Eye (tissue), 1 donor: ENCODE measurements at places on chromosomes 2 and 18.

- no peak for DNase-seq
These were observed 23.1 kb downstream of the PRPF40A start for GRCh38 chr2:152694161-152694661.

DNA sequence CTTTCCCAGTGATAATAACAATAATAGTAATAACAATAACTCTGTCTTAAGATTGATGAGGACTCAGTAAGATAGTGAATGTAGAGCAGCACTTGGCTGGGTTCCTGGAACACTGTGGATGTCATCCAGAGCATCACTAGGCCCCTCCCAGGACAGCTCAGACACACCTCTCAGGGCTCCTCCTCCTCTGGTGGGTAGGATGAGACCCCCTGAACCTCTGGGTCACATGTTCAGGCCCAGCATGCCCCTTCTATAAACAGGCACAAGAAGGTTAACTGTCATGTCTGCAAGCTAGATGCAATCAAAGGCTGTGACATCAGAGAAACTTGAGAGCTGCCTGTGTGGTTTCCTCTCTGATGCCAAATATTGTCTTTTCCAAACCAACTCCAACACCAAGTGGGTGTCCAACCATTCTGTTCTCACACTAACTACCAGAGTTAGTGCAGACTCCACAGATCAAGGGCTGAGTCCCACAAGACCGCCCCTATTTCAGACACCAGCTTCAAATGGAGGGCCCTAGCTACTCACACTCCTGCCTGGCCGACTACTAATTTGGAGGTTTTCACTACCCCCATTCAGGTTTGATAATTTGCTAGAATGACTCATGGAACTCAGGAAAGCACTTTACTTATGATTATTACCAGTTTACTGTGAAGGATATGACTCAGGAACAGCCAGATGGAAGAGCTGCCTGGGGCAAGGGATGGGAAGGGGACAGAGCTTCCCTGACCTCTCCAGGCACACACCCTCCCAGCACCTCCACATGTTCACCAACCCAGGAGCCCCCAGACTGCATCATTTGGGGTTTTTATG, 46.4 kb upstream of the BZW1 start:
- no peak for DNase-seq

GRCh38 chr2:65562890-65563289, 130.5 kb upstream of the SPRED2 start:
- no peak for DNase-seq

DNA sequence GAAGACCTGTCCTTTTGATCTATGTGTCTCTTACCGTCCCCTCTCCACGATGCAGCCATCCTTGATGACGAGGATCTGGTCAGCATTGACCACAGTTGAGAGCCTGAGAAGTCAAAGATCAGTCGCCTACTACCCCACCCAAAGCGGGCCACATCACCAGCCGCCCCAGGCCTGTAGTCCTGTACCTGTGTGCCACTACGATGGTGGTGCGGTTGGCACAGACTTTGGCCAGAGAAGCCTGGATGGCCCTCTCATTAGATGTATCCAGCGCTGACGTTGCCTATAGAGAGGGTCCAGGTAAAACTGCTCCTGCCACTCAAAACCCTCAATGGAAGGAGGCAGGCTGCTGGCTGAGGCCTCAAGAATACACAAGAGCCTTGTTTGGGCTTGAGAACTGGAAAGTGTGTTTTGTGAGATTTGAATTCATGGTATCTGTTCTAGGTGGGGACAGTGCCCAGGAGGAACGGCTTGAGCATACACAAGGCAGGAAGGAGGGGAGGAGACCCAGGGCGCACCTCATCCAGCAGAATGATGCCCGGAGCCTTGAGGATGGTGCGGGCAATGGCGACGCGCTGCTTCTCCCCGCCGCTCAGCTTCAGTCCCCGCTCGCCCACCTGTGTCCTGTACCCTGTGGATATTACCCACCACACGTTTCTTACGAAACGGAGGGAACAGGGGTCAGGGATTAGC, 3.8 kb downstream of the ZFAND2B start:
- no peak for DNase-seq

DNA sequence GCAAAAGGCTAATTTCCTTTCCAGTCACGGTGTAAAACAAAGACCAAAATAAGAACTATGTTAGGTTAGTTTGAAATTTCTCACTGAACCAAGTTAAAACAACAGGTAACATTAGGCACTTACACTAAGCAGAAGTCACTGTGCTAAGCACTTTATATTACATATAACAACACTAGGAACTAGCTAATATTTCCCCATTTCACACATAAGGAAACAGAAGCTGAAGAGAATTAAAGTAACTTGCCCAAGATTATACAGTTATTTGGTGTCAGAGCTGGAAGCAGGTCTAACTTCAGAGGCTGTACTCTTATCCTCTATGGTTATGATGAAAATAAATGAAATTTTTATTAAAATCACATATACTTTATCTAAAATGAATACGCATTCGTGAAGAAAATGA, 5.9 kb downstream of the ITSN2 start:
- DNase-seq: no peak

DNA sequence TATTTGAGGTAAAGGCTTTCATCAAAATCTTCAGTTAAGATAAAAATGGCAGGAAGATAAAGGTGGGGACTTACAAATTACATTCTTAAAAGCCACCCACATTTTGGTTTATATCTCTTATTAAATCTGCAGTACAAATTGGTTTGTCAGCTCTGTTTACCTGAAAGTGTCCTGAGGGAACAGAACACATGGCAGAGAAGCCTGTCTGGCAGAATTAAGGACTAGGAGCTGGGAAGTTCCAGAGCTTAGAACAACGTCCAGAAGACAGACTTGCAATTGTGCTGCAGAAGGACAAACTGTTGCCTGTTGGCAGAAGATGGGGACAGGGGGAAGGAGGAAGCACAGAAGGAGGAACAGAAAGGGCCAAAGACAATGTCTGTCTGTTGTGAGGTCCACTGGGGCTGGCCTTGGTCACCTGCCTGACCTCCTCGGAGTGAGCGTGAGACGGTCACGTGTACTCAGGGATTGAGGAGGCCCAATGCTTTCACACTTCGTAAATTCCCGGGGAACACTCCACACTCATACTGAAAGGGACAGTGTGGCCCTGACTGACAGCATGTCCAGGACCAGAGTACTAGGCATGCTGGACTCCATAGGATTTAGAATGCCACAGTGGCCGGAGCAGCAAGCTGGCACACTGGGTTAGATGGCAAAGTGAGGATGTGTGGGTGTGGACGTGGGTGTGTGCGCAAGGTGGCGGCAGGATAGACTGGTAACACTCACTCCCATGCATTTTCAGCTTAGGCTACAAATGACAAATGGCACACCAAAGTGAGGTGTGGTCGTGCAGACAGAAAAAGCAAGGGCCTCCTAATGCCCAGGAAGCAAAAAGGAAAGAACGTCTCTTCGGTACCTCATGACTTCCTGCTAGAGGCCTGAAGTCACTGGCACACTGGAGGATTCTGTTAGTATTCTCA, 210.9 kb upstream of the REV1 start:
- DNase-seq: no peak

GRCh38 chr18:6370886-6371635, 43.6 kb downstream of the L3MBTL4 start:
- no peak for DNase-seq

DNA sequence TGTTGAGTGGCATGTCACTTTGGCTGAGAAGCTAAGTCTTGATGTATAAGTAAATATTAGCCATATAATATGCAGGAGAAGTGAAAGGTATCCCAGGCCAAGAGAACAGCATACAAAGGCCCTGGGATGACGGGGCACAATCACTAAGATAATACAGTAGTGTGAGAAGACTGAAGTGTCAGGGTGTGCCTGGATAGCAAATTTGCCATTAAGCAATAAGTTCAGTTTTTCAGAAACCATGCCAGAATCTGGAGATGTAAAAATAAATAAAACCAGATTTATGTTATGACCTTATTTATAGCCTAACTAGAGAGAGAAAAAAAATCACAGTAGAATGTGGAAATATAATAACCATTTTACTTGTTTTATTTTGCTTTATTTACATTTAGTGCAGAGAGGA, 1858.7 kb upstream of the CELF4 start:
- DNase-seq: no peak

- DNase-seq: no peak
These were observed 32.8 kb downstream of the SOWAHC start for GRCh38 chr2:109646961-109647360.

DNA sequence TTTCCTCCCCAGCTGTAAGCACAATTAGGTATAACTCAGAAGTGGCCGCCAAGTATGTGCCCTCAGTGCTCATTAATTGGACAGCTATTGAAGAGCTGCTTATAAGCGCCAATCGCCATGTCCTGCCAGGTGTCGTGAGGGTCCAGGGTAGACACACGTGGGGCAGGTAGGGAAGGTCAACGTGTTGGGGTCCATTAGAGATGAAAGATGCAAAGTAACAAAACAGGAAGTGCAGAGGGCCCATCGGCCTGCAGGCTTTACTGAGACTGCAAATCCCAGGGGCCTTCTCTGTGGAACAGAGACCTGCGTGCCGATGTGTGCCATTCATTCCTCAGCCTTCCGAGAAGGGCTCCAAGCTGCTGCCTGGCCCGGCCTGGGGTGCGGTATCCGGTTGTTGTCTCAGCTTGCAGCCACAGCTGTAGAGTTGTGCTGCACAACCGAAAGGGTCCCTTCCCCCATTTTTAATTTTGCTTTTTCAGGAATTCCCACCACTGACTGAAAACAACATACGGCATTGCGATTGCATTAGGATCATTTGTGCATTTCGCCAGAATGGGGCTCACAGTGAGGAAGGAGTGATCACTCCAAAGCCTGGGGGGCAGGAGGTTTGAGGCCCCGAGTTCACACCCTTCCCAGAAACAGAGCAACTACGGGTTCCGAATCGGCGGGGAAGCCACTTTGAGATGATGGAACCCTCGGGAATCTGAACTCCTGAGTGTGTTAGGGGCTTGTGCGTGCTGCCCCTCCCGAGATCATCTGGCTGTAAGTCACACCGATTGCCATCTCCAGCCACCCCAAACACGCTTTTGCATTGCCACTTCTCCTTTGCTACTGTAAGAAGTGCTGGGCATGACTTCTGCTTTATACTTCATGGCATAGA, 94.3 kb downstream of the TSHZ1 start:
- no peak for DNase-seq

DNA sequence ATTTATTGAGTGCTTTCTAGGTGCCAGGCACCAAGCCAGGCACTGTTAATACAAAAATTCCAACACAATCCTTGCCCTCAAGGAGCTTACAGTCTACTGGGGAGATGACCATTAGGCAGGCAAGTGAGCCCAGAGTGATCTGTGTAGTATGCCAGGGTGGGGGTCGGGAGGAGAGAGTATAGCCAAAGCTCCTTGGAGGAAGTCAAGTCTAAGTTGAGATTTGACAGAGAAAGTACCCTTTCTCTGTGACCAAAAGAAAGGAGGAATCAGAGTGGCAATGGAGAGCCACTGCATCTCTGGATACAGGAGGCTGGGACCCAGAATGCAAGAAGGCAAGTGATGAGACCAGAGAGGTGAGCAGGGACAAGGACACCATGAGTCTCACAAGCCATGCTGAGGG, 7.5 kb downstream of the ANKRD53 start:
- DNase-seq: no peak

- no peak for DNase-seq
These were observed 68.1 kb downstream of the FMNL2 start for GRCh38 chr2:152402780-152403759.

DNA sequence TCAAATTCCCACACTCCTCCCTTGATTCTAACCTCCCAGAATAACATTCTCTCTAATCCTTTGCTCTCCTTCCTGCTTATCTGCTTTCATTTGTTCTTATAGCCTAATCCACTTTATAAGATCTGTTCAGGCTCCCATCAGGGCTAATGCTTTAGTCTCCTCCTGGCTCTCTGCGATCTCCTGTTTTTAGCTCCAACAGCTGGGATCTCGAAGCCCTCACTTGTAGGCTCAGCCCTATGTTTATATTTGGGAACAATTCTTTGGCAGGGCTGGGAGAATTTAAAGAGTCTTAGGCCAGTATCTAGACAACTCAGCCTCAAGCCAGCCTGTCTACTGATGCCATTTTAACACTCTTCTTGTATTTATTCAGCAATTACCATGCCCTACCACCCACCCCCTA, 27.2 kb upstream of the RAPH1 start:
- no peak for DNase-seq

DNA sequence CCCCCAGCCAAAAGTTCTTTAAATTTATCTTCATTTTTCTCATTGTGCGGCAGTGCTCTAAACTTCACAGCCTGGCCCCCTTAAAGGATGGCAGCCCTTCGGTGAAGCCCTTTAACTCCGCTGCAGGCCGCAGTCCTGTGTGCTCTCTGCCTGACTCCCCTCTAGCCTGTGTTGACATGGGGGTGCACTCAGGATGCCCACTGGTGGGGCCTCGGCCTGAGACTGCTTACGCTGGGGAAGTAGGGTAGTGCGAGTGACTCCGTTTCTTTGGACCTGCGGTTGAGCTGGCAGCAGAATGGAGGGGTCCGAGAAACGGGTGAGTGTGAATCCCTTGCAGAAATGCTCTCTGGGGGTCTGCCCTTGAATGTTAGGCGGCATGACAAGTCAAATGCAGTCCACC, 5.6 kb downstream of the RAB12 start:
- DNase-seq: no peak

DNA sequence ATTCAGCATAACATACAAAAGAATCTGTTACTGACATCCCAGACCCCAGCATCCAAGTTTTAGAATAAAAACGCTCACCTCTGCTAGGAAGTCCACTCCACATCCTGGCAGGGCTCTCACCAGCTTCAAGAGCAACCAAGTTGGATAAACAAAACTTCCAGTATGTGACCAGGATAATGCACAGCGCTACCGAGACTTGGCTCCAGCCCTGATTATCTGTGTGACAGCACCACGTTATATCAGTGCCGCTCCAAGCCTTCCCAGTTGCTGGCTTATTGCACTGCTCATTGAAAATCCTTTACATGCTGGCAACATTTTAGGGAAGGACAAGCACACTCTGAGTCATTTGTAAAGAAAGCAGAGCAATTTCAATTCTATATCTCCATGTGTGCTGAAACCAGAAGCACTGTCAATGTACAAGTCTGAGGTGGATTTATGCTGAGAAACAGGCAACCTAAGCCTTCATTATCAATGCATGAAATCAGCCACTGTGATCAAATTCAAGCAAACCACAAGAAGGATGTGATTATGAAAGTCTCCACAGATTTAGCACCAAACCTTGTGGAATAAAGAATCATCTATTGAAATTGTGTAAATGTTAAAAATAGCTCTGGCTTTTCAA, 115.7 kb downstream of the ZNF385B start:
- peak; percentile 22 for DNase-seq

DNA sequence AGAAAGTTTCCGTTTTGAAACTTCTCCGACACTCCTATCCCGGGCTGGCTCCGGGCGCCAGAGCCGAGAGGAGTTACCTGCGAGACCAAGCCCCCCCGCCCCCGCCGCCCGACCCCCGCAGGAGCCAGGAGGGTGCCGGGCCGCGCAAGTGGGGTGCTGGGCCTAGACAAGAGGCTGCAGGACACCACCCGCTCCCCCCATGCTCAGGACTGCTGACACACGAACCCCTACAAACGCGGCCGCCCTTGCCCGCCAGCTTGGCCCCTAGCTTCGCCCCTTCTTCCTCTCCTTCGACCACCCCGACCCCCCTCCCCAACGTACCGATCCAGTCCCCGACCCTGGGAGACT, 497 bp downstream of the PLA2R1 start:
- DNase-seq: no peak
